Astrocyte (in vitro differentiated cells and primary cell): ENCODE measurements at places on chromosomes 12 and 14.

- no peak for DNase-seq
Measured at GRCh38 chr14:25394356-25394755, 344.4 kb upstream of the STXBP6 start.

DNA sequence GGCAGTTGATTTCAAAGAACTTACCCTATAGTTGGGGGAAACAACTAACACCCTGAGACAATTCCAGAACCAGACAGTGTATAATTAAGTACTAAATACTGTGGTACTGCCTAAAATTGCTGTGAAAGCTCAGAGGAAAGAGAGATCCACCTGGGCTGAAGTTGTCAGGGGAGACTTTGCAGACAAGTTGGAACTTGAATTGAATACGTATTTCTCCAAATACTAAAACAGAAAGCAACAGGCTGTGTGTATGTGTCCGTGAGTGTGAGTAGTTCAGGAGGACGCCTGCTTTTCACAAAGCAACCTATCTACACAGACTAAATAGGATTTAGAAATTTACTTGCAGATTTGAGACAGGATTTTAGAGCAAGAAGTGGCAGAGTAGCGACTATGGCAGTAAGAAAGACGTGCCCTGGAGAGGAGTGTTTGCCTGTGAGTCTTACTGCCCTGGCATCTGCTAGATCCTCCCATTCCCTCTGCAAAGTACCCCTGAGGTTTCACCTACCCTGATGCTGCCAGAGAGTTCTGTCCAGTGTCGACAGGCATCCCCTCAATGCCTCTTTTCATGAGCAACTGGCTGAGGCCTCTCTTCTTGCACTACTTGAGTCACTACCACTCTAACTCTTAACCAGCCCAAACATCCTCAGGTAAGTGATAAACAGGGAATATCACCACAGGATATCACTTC is 37.4 kb upstream of the BMP4 start:
- no peak for DNase-seq

DNA sequence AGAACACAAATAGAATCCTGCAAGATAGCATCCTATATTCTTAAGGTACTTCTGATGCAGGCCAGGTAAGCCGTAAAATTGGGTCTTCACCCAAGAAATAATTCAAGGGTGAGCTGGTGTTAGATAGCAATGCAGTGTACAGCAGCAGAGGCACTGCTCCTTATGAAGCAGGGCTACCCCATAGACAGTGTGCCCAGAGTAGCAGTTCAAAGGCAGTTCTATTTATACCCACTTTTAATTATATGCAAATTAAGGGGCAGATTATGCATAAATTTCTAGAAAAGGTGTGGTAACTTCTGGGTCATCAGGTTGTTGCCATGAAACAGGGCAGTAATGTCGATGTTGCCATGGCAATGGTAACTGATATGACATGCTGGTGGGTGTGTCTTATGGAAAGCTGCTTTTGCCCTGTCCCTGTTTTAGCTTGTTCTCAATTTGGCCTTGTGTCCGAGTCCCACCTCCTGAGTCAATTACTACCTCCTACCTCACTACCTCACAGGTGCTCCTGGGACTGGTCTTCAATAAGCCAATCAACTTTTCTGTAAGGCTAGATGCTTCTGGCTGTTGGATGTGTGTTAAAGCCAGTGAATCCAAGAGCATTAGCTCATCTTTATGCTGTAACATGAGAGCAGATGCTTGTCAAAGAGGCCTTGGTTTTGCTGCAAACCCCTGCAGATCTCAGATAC is 61.0 kb downstream of the PPM1A start:
- DNase-seq, result no peak

DNA sequence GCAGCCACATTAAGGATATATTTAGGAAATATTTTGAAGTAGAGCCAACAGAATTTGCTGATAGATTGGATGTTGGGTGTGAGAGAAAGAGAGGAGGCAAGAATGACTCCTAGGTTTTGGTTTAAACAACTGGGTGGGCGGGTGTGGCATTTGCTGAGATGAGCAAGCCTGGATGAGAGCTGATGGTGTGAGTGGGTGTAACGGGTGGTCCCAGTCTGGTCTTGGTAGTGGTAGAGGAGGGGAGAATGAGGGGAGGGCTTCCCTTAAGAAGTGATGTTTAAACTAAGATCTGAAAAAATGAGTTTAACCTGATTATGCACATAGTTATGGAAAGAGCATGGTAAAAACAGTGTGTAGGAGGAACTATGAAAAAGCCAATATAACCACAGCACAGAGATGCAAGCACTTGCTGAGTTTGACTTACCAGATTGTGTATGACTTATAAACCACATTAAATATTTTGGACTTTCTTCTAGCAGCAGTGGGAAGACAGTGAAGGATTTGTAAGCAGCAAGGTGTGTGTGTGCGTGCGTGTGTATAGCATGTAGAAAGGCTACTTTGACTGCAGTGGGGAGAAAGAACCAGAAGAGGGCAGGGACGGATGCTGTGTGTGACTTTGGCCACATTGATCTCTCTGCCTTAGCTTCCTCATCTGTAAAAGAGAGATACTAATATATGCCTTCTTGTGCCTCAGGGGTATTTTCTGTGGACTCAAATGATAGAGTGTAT is 139.7 kb downstream of the PRIMA1 start:
- no peak for DNase-seq

GRCh38 chr12:101475751-101476305 is 692 bp downstream of the SPIC start:
- no peak for DNase-seq

GRCh38 chr12:89504560-89505346 is 19.8 kb downstream of the GALNT4 start:
- DNase-seq, result peak; percentile 52

- no peak for DNase-seq
Measured at GRCh38 chr12:131095826-131096680, 142.3 kb downstream of the ADGRD1 start.

- DNase-seq, result no peak
Measured at GRCh38 chr14:61671082-61671481, 24.2 kb upstream of the HIF1A start.

- DNase-seq, result no peak
Measured at GRCh38 chr14:95495538-95496025, 20.9 kb downstream of the SYNE3 start.

- DNase-seq, result no peak
Measured at GRCh38 chr14:100071545-100071944, 6.3 kb downstream of the EVL start.

- DNase-seq, result no peak
Measured at GRCh38 chr12:106021516-106021915, 117.2 kb downstream of the NUAK1 start.

DNA sequence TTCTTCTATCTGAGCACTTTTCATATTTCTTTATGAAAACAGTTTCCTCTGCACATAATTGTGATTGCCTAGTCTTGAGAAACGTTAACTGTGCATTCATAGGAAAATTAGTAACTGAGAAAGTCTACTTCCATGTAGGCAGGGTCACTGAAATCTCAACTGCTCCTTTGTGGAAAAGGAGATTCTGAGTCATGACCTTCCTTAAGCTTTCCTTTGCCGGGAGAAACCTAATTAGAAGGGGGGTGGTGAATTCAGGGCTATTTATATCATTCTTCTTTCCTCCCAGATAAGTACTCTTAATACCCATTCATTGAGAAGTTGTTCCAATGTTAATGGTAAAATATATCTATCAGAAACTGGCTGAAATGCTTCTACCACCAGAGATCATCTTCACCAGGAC is 751.0 kb upstream of the TMEM132C start:
- DNase-seq, result peak; percentile 74

DNA sequence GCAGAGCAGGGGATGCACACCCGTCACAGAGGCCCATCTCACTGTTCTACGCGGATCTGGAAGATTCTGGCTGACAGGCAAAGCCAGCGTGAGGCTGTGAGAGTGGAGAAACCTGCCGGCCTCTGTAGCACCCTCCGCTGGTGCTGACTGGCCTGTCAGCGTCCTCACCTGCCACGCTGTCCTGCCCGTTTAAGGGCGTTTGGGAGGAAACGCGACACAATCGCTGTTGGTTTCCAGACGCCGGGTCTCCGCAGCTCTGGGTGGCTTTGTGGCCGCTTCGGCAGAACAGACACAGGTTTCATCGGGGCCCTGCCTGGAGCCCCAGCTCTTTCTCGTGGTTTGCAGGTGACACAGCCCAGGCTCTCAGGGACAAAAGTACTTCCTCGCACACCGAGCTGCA is 70.6 kb downstream of the NOC4L start:
- DNase-seq, result no peak

- no peak for DNase-seq
Measured at GRCh38 chr14:68586896-68587751, 205.7 kb downstream of the ZFP36L1 start.

DNA sequence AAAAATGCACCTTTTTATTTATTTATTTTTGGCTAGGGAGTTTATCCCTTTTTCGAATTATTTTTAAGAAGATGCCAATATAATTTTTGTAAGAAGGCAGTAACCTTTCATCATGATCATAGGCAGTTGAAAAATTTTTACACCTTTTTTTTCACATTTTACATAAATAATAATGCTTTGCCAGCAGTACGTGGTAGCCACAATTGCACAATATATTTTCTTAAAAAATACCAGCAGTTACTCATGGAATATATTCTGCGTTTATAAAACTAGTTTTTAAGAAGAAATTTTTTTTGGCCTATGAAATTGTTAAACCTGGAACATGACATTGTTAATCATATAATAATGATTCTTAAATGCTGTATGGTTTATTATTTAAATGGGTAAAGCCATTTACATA is 14.9 kb upstream of the SNAPC1 start:
- DNase-seq, result no peak

GRCh38 chr12:46357438-46358324 is 14.9 kb downstream of the SLC38A2 start:
- DNase-seq, result peak; percentile 67

DNA sequence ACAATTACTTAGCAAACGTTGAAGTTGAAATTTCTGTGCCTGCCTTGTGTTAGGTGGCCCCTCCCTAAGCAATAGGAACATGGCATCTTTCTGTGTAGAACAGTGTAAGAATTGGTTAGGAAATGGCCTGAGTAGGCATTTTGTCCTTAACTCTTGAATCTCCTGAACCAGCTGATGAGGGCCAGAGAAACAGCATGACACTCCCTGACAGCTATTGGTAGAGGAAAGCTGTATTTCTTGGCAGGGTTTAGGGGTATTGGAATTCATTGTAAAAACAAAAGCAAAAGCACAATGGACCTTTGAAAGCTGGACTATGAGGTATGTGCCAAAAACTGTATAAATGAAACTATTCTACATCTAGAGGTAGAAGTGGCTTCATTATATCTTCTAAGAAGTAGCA is 40.6 kb upstream of the LRTM2 start:
- DNase-seq, result peak; percentile 85

- peak; percentile 10 for DNase-seq
Measured at GRCh38 chr14:105448706-105449111, 25.9 kb upstream of the CRIP2 start.

DNA sequence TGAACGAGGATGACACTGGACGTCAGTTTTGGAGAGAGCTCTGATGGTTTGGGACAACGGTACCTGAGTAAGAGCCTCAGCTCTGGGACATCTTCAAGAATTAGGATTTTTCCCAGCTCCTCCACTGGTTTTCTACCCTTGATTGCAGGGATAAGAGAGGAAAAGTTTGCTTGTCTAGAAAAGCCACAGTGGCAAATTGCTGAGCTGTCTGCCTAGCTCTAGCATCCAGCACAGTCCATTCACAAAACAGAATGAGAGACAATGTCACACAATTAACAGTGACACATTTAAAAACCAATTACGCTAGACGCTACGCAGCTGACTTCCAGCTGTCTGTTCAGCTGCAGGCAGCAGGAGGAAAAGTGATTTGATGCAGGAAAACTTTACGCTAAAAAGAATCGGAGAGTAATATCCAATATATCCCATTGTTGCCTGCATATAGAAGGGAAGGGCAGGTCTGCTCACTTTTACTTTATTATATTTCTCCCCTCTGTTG is 168.1 kb upstream of the PRICKLE1 start:
- no peak for DNase-seq

GRCh38 chr12:122944605-122945592 is 21.4 kb downstream of the ABCB9 start:
- DNase-seq, result peak; percentile 35

DNA sequence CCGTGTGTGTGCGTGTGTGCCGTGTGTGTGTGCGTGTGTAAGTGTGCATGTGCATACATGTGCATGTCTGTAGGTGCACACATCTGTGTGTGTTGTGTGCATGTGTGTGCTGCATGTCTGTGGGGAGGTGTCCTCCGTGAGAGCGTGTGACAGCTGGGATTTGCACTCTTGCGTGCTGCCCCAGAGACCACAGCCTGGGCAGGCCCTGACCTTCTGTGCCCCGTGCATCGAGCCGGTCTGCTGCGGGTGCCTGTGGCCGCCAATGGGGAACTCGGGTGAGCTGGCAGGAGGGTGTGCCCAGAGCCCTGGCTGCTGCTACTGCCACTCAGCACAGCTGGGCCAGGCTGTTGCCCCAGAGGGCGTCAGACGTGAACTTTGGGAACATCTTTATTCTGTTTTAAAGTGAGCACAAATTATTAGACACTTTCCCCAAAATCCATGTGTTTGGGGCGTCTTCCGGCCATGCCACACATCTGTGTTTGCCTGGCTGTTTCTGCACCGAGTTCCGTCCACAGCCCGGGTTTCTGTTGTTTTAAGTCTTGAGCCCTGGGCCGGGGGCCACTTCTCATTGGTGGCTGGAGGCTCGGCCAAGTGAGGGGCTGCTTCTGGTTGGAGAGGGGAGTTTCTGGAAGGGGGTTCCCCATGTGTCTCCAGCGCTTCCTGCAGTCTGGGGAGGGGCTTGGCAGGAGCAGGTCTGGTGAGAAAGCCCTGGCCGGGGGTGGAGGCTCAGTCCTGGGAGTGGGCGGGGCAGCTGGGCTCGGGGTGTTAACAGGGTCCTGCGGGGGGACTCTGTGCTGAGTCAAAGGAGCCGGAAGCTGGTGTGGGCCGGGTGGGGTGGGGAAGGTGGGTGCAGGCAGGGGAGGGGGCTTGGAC is 7.6 kb downstream of the CEP170B start:
- peak; percentile 44 for DNase-seq

DNA sequence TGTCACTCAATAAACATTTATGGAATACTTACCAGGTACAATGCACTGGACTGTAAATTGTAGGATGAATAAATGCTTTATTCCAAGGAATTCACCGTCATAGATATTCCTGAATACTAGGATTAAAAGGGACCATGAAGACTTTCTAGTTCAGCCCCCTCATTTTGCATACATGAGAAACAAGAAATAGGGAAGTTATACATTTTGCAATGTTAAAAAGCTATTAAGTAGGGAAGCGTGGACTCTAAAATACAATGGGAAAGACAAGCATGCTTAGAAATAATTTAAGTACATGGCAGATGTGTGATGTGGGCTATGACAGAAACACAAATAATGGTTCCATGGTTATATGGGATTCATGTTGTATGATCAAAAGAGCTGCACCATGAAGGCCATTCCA is 89.4 kb upstream of the SYT10 start:
- no peak for DNase-seq

- peak; percentile 96 for DNase-seq
Measured at GRCh38 chr14:68468437-68469207, 324.2 kb downstream of the ZFP36L1 start.
